GM23248 (cell line): ENCODE measurements at places on chromosomes 4 and X.

GRCh38 chr4:152112887-152113286 is 352.1 kb upstream of the GATB start:
- H3K4me1 ChIP-seq, result no peaks in the 10 kb centered on the region
- H3K27me3 ChIP-seq, result no peaks in the 10 kb centered on the region
- no peak overlapping the region for H3K27ac ChIP-seq
- H3K36me3 ChIP-seq, result no peaks in the 10 kb centered on the region

DNA sequence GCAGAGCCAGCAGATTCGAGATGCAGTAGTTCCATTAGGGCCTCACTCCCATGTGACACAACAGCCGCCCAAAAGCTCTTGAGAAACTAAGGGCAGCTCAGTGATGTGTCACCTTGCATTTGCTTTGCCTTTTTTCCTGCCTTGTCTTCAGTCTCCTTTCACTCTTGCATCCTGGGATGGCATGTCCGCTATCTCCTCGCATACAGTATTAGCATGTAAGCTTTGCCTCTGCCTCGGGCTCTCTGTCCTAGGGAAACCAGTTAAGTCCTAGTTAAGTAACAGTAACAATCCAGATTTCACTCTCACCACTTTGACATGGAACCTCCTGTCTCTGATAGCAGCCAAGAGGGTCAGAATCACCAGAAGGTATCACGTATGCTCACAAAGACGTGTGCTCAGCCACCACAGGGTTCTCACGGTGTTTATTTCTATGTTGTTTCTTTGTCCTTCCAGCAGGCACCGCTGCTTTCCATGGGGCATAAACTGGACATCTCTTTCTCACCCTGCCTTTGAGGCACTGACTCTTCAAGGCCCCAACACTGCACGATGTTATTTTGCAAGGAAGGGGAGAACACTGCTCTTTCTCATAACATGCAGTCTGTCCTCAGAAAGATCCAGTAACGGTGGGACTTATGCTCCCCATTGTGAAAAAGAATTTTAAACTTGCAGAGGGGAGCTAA is 26.7 kb upstream of the SORBS2 start:
- H3K27ac ChIP-seq, result peak overlapping the region; percentile 88
- no peaks in the 10 kb centered on the region for H3K36me3 ChIP-seq
- H3K4me1 ChIP-seq, result peaks cover 24% of the 10 kb centered on the region
- no peak overlapping the region for H3K4me3 ChIP-seq

DNA sequence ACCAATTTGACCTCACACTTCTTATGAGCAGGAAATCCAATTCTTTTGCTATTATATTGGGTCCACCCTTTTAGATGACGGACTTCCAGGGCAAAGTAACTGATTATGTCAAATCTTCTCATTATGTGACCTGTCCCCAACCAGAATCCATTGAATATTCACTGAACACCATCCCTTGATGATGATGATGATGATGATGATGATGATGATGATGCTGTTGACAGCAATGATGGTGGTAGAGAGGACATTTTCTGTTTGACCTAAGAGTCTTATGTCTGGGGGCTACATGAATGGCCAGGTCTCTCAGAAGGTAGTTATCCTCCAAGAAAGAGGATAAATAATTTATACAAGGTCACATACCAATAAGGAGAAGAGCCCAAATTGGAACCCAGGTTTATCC is 5.2 kb downstream of the TCEAL8 start:
- H3K27me3 ChIP-seq, result no peaks in the 10 kb centered on the region
- no peak overlapping the region for H3K4me3 ChIP-seq
- H3K4me1 ChIP-seq, result no peaks in the 10 kb centered on the region
- H3K27ac ChIP-seq, result no peak overlapping the region
- DNase-seq, result no peak

DNA sequence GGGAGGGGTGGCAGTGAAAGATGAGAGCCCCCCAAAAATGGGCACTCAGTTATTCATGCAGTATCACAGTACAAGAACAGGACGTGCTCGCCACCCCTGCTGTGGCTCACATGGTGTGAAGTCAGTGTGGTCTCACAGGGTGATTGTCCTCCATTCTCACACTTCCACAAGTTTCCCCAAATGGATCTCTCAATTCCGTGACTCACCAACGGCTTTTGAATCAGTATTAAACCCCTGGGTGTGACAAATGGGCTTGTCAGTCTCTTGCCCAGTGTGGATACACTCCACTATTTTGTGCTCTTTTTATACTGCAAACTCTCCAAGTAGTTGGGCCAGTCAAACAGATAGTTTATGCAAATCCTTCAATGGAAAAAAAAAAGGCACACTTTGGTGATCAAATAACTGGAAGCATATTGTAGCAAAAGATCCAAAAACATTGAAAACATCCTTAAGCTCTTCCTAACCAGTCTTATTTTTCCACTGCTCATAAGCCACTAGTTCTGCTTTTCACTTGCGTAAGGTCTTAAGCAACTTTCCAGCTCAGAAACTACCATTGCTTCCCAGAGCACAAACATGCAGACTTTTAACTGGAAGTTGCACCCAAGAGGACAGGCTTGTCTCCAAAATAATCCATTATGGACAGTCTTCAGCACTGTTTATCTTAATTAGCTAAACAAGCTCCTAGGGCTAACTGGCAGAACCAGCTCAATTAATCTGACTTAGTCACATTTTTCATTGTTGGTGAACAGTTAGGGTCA is 365.7 kb downstream of the PPP3CA start:
- H3K4me3 ChIP-seq, result no peak overlapping the region
- H3K27me3 ChIP-seq, result no peaks in the 10 kb centered on the region
- no peak overlapping the region for H3K27ac ChIP-seq
- H3K4me1 ChIP-seq, result peaks cover 37% of the 10 kb centered on the region

DNA sequence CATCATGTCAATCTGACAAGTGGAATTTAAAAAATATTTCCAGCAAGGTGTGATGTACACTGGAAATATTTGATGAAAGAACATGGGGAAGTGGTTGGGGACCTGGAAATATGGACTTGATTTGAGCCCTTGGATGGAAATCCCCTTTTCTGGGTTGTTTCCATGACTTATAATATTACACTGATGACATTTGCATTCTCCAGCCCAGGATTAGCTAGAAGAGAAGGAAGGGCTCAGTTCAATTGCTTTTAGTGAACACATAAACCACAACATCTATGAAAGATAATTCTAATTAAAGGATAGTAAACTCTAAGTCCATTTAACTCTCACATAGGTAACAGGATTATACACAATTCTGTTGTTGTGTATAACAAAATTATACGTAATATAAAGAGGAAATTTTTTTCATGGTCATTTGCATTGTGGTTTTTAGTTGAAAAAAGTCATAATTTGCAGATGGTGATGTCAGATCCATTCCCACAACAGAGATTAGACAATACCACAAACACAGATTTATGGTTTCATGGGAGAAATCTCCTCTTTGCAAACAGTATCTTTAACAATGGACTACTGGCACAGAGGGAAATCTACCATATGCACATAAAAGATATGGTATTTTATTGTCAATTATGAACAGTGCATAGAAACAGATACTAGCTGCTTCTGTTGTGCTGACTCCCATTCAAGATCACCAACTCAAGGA is 126.5 kb downstream of the DKK2 start:
- no peak overlapping the region for H3K4me3 ChIP-seq
- no peaks in the 10 kb centered on the region for H3K4me1 ChIP-seq
- H3K36me3 ChIP-seq, result no peaks in the 10 kb centered on the region
- no peak for DNase-seq

GRCh38 chr4:24988776-24989175 is 42.0 kb downstream of the LGI2 start:
- no peak overlapping the region for H3K4me3 ChIP-seq
- H3K27ac ChIP-seq, result no peak overlapping the region
- no peaks in the 10 kb centered on the region for H3K4me1 ChIP-seq
- no peaks in the 10 kb centered on the region for H3K36me3 ChIP-seq
- no peaks in the 10 kb centered on the region for H3K27me3 ChIP-seq

GRCh38 chrX:141642979-141643378 is 53.5 kb downstream of the SPANXA2 start:
- no peaks in the 10 kb centered on the region for H3K27me3 ChIP-seq
- H3K27ac ChIP-seq, result no peak overlapping the region
- no peaks in the 10 kb centered on the region for H3K36me3 ChIP-seq
- no peak overlapping the region for H3K4me3 ChIP-seq
- no peak for DNase-seq
- no peaks in the 10 kb centered on the region for H3K4me1 ChIP-seq

DNA sequence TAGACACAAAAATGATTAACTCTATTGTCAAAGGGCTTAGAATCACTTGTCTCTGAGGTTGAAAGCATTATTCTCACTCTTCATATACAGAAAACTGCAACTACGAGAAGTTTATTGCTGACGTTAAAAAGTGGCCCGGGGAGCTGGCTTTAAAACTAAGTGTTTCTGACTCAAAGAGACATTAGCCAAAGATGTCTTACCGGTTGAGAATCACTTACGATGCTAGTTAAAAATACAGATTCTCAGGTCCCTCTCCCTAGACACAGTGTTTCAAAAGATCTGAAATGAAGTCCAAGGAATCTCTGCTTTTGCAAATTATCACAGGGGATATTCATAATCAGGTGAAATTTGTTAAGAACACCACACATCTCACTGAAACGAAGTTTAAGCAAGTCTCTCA is 1.2 kb downstream of the GNPDA2 start:
- peaks cover 12% of the 10 kb centered on the region; the same call in 1 of the 2 replicates for H3K4me1 ChIP-seq
- H3K36me3 ChIP-seq, result no peaks in the 10 kb centered on the region
- peak overlapping the region; percentile 77 for H3K4me3 ChIP-seq
- H3K27ac ChIP-seq, result peak overlapping the region; percentile 60
- peak; percentile 62 for DNase-seq
- H3K27me3 ChIP-seq, result no peaks in the 10 kb centered on the region

DNA sequence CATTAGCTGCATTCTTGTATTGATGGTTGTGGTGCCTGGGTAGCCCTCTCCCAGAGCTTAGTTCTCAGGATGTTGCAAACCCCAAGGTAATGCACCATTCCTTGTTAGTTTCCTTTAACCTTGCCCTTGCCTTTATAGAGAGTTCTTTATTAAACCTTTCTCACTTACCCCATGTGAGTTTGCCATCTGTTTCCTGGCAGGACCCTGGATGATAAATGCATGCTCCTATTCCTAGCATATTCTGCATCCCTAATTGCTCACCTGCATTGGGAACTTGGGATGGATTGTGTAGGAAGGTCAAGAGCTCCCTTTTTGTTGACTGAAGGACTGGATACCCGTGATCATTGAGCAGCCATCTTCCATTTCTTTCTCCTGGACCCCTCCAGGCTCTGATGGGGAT is 59.9 kb upstream of the AP1S2 start:
- no peak for DNase-seq
- no peak overlapping the region for H3K27ac ChIP-seq
- no peak overlapping the region for H3K4me3 ChIP-seq

DNA sequence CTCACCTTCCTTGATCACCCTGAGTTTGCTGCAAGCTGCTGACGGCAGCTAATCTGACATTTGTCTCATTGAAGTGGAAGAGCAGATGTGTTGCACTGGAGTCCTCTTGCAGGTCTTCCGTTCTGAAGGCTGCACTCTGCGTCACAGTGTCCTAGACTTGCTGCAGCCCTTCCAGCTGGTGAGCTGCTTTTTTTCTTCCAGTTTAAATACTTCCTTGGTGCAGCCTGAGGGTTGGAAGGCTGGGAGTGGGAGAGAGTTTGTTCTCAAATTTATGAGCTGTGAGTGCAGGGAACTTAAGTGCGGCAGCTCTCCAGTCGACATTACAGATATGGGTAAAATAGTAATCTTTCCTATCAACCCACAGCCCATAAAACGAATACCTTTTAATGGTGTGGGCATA is 303.6 kb upstream of the FAT1 start:
- no peak overlapping the region for H3K4me3 ChIP-seq
- no peaks in the 10 kb centered on the region for H3K27me3 ChIP-seq
- no peaks in the 10 kb centered on the region for H3K36me3 ChIP-seq
- no peaks in the 10 kb centered on the region for H3K4me1 ChIP-seq

GRCh38 chrX:47194194-47194787 is 662 bp downstream of the UBA1 start:
- peak overlapping the region; percentile 96 for H3K27ac ChIP-seq
- H3K36me3 ChIP-seq, result no peaks in the 10 kb centered on the region; the same call in 1 of the 2 replicates
- peak overlapping the region; percentile 92 for H3K4me3 ChIP-seq

DNA sequence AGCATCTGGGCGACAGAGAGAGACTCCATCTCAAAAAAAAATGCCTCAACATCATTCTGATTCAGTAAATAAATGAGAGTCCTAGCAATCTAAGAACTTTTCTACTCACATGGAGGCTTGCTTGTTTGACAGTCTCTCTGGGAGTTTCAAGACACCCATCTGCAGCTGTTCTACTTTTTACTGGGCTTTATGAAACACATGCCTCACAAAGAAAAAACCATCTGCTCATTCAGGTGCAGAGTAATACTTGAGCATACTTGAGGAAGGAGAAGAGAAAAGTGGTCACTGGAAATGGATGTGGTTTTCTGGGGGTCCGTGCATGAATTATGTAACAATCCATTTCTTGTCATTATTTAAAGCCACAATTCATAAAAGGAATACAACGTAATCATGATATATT is 87.1 kb upstream of the DDX53 start:
- no peak overlapping the region for H3K4me3 ChIP-seq
- no peaks in the 10 kb centered on the region for H3K4me1 ChIP-seq
- no peak overlapping the region for H3K27ac ChIP-seq

DNA sequence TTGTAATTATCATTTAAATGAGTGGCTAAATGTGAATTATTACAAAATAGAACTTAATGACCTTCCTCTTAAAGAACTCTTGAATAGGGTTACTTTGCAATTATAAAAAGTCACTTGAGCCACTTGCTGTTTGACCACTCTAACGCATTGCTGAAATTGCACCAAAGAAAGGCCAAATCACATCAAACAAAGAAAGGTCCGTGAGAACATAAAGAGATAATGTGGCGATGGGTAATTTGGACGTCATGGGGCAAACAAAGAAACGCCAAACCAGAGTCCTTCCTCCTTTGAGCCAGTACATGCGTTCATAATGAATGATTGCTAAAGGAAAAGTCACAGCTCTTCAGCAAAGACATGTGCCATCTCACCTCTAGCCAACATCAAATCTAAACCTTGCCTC is 229.8 kb upstream of the STS start:
- H3K4me1 ChIP-seq, result no peaks in the 10 kb centered on the region
- H3K4me3 ChIP-seq, result no peak overlapping the region
- no peak for DNase-seq
- no peaks in the 10 kb centered on the region for H3K27me3 ChIP-seq
- no peak overlapping the region for H3K27ac ChIP-seq
- no peaks in the 10 kb centered on the region for H3K36me3 ChIP-seq

- no peak overlapping the region for H3K27ac ChIP-seq
- no peak for DNase-seq
- no peaks in the 10 kb centered on the region for H3K4me1 ChIP-seq
- H3K27me3 ChIP-seq, result no peaks in the 10 kb centered on the region
- H3K36me3 ChIP-seq, result no peaks in the 10 kb centered on the region
- no peak overlapping the region for H3K4me3 ChIP-seq
Measured at GRCh38 chr4:67106861-67107460, 438.3 kb downstream of the CENPC start.
